Mesendoderm (in vitro differentiated cells): ENCODE measurements at places on chromosomes 5 and 9.

DNA sequence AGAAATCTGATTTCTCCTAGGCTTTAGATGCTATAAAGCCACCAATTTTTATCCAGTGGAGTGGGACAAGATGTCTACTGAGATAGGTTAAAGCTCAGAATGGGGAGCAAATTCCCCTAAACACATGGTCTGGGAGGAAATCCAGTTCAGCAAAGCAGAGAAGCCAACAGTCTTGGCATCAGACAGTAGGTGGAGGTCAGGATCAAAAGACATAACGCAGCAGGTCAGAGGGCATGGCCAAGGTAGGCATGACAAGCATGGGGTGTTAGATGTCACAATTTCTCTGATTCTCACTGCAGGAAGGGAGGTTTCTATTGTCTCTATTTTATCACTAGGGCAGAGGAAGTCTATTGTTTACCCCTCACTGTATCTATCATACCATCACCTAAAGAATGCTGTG, 288.2 kb downstream of the ACTL7B start:
- peak; percentile 78 for DNase-seq

DNA sequence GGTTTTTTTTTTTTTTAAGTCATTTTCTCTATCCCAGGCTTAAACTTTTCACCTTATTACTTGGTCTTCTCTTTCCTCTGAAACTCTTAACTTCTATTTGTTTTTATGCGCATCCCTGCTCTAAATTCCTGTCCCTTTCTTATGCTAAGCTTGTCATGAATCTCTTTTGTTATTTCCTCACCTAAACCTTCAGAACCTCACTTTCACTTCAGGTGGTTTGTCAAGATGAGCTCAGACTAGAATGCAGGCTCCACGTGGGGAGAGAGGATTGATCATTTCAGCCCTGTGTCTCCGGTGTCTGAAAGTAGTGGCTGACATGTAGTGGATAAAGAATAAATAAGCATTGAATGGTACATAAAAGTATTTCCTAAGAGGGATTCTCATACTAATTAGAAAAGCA, 63.6 kb downstream of the ANXA1 start:
- peak; percentile 92 for DNase-seq

GRCh38 chr9:100427366-100428263, 672 bp downstream of the MSANTD3 start:
- DNase-seq = peak; percentile 85

DNA sequence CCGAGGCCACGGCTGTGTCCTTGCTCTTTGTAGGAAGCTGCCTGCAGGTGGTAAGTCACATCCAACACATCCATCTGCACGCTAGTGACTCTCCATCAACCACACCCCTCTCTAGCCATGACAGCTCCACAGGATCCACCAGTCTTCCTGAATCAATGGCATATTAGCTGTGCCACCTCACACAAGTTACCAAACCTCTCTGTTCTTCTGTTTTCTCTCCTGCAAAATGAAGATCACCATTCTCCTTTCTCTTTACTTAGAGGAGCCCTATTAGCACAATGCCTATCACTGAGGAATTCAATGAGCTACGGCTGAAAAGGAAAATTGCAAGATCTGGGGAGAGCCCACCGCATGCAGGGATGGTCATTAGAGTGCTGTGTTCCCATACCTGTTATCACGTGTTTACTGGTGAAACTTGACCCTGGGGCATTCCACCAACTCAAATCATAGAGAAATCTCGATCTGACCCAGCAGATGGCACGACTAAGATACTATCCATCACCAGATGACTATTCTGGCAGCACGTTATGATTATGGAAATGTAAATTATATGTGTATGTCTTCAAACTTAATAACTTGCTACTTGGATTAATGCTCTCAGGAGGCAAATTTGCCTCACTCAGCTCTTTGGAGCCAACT, 20.9 kb downstream of the WHRN start:
- no peak for DNase-seq

DNA sequence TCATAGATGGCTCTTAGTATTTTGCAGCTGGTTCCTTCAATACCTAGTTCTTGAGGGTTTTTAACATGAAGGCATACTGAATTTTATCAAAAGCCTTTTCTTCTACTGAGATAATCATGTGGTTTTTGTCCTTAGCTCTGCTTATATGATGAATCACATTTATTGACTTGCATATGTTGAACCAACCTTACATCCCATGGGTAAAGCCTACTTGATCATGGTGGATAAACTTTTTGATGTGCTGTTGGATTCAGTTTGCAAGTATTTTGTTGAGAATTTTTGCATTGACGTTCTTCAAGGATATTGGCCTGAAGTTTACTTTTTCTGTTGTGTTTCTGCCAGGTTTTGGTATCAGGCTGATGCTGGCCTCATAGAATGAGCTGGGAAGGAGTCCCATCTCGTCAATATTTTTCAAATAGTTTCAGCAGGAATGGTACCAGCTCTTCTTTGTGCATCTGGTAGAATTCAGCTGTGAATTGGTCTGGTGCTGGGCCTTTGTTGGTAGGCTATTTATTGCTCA, 49.7 kb downstream of the YIPF5 start:
- no peak for DNase-seq

- DNase-seq = no peak
Observed at GRCh38 chr5:16615741-16616535, 859 bp downstream of the RETREG1 start.

DNA sequence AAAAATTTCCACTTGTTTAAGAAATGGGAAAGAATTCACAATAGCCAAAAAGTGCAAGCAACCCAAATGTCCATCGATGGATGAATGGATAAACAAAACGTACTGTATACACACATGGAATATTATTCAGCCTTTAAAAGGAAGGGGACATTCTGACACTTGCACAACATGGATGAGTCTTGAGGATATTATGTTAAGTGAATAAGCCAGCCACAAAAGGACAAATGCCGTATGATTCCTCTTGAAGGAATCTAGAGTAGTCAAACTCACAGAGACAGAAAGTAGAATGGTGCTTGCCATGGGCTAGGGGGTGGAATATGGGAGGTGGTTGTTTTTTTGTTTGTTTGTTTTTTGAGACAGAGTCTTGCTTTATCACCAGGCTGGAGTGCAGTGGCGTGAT, 3.8 kb upstream of the ATP6V0E1 start:
- no peak for DNase-seq

GRCh38 chr5:15056988-15057592, 185.5 kb upstream of the ANKH start:
- no peak for DNase-seq

GRCh38 chr5:64160201-64160600, 5.4 kb upstream of the RNF180 start:
- DNase-seq = no peak

- DNase-seq = no peak
Observed at GRCh38 chr9:110842986-110843385, 174.4 kb downstream of the MUSK start.
